ENCODE measurements at places on chromosomes 2 and 18.
A peak's percentile ranks its signal among the peaks of the same experiment; 100 is the strongest.

- DNase-seq, result no peak
Observed at GRCh38 chr2:208222351-208222750, 32.5 kb downstream of the IDH1 start.

- peak; percentile 66 for DNase-seq
Observed at GRCh38 chr2:157418239-157418641, 25.6 kb downstream of the CYTIP start.

- no peak for DNase-seq
Observed at GRCh38 chr2:149617476-149617875, 29.9 kb upstream of the MMADHC start.

DNA sequence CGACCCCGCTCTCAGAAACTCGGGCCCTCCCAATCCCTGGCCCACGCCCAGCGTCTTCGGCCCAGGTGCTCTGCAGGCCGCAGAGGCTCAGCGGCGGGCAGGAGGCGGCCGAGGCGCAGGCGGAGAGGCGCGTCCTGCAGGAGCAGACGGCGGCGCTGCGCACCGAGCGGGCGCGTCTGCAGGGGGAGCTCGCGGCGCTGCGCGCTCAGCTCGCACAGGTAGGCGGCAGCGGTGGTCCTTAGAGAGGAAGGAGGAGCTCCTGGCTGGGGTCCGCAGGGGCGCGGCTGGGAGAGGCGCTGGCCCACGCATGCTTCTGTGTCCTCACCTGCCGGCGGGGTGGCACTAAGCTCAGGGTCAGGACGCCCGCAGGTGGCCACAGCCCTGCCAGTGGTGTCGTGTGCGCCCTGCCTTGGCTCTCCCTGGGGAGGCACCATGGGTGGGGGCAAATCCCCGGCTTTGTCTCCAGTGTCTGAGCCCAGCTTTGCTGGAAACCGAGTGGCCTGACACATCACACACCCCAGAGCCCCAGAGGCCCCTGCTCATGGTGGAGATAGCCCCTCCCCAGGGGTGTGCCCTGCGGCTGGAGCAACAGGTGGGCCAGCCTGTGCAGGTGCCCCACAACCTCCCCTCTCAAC, 14.9 kb upstream of the SNED1 start:
- DNase-seq, result no peak

DNA sequence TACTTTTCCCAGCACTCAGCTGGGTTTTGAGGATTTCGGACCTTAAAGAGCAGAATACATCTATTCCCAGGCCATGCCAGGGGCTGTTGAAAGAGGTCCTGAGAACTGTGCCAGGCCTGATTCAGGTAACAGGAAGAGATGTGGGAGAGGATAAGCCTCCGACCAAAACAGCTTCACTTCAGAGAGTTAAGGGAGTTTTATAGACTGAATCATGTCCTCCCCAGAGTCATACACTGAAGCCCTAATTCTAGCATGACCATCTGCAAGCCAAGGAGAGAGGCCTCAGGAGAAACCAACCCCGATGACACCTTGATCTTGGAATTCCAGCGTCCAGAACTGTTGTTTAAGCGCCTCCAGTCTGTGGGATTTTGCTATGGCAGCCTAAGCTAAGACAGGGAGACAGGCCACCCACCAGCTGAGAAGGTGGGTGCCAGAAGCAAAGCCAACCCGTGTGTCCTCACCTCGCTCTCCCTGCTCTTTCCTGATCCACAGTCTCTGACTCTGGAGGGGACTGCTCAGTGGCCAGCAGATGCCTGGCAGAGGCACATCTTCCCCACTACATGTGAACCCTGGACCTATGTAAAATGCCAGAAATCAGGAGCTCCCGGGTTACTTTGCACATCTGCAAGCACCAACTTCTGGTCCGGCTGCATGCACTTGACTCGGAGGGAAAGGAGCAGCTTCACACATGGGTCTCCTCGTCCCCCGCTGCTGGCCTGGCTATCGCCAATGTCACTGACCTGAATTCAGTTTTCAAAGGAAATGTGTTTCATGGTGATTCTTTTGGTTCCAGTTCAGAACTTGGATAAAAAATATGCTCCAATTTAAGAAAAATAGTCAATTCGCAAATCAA, 116.8 kb upstream of the EPC2 start:
- DNase-seq, result no peak

- DNase-seq, result no peak
Observed at GRCh38 chr18:24631243-24632025, 171.0 kb downstream of the HRH4 start.

- DNase-seq, result no peak
Observed at GRCh38 chr2:47682216-47682749, 100.7 kb upstream of the MSH6 start.

DNA sequence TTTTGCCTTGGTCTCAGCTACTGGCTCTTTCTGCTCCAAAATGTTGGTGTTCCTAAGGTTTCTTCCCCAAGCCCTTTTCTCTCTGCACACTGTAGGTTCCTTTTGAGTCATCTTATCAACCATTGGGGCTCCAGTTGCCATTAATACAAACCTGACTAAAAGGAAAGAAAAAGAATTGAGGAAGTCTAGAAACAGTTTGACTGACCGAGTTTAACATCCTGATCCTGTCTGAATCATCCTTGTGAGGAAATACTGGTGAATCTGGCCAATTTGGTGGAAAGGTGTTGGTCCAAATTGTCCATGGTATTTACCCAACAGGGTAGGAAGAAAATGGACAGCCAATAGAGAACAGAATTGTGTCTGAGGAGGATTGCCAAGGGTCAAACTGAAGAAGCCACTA, 38.3 kb downstream of the CRYGD start:
- no peak for DNase-seq

DNA sequence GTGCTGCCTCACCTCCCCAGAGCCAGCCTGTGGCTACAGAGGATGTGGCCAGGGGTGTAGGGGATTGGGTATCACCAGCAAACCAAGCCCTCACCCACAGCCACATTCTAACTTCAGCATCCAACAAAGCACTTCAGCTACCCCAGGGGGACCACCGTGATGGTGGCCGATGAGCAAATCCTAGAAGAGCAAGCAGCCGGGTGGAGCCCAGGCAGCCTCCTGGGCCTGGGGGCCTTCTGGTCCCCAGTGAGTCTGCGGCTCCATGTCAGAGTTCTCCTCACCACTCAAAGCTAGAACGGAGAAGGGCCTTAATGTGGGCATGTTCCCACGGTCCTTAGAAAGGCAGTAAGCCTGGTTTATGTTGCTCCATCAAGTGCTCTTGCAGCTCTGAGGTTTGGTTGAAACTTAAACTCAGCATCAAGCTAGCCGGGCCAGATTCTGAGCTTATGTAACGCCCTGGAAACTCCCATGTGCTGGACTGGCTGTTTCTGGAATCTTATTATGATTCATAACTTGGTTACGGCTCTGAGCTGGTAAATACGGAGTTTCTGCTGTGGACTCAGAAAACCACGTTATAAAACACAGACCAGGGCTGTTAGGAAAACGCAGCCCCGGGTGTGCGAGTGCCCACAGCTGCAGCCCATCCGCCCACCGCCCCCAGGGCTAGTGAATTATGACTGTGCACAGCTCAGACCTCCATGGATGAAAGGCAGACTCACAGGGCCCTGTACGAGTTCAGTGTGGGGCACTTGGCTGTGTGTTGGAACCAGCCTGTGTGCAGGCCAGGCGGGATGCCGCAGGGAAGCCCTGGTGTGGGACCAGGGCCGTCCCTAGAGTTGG, 99.8 kb downstream of the SEPTIN10 start:
- peak; percentile 50 for DNase-seq

- DNase-seq, result no peak
Observed at GRCh38 chr2:46284260-46284659, 12.9 kb upstream of the EPAS1 start.

DNA sequence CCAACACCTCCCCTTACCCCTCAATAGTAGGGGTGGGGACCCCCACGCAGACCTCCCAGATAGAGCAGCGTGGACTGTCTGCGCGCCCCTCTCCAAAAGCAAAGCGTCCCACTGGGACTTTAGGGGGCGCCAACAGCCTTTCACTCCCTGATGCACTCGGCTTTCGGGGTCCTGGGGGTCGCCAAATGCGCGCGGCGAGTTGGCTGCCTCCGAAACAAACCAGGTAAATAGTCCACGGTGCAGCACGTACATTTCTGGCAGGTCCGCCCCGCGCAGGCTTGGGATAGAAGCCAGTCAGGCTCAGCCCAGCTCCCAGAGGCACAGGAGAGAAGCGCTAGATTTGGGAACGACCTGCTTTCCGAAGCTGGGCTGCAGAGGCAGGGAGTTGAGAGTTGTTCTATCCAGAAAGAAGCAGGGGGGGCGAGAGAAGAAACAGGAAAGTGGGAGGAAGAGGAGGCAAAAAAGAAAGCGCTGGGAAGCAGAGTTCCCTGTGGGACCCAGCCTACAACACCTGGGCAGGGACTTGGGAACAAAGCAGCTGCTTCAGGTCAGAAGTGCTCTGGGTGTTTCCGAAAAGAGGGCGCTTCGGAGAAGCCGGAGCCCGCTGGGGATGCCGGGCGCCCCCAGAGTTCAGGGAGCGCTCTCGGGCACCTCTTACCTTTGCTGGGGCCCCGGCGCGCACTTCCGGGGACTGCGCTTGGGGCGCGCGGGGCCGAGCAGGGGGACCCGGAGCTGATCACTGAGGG, 544 bp downstream of the EVA1A start:
- DNase-seq, result no peak

- DNase-seq, result no peak
Observed at GRCh38 chr2:136357007-136357380, 239.0 kb upstream of the CXCR4 start.

DNA sequence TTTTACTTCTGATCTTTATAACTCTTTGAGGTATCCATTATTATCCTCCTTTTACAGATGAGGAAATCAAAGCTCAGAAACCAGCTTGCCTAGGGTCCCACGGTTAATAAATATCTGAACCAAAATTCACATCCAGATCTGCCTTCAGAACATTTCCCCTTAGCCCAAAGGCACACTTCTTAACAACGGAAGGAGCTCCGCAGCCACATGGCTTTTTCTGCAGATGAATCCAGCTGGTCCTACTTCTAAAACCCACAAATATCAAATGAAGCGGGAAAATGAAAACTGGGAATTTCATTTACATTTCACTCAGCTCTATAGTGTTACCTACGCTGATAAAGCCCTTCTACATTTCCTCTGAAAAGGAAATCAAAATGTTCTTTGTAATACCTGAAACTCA, 357.0 kb upstream of the ID2 start:
- DNase-seq, result no peak

GRCh38 chr2:84816426-84817026, 64.4 kb downstream of the TRABD2A start:
- no peak for DNase-seq

DNA sequence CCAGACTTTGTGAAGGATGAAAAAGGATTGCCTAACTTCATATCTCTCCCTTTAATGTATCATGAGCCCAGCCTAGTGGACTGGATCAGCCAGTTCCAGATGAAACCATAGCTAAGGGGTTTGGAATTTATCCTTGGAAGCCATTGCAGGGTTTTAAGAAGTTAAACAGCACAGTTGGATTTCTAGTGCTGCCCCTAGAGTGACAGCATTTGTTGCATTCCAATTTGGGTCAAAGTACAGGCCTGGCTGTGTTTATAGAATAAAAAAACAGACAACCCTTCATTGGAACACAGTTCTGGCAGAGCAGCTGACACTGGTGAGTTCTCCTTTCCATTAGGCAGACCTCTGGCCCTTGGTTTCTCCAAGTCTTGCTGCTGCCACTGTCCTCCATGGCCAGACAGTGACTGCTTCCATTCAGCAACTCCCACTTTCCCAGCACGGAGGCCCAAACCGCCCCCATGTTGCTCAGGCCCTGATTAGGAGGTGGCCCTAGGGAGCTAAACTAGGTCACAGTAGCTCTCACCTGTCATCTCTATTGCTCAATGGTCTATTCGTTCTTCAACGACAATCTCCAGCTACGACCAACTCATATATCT, 8.0 kb downstream of the GPR39 start:
- no peak for DNase-seq

DNA sequence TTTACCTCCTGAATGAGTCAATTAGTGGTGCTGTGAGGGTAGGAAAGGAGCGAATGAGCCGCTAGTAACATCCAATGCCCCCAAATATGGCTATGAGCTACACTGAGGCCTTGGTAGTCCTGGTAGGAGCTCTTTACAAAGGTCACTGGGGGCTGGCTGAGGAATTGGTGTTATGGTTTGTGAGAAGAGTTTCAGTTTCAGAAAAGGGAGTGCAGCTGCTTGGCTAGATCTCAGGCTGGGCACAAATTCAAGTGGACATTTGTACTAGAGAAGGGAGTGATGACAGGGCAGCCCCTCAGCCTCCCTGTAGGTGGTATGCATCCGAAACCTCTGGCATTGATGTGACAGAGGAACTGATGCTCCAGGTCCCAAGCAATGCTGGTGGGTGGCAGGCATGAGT, 13.9 kb upstream of the PAIP2B start:
- no peak for DNase-seq

- DNase-seq, result no peak
Observed at GRCh38 chr2:108998911-108999310, 9.9 kb upstream of the EDAR start.

DNA sequence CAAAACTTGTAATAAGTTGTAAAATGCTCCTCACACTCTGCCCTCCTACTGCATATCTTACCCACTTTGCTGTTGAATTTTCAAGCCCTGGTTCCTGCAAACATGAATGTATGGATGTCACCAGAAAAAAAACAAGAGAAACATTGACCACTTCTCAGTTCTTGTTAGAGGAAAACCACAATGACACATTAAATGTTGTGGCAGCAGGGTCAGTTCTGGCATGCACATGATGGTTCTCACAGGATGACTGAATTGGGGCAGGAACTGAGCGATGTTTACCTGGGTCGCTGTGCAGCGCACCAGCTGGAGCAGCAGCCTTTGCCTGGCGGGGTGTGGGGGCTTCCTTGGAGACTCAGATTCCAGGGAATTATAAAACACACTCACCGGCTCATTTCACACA, 14.0 kb upstream of the PRKCE start:
- peak; percentile 67 for DNase-seq

DNA sequence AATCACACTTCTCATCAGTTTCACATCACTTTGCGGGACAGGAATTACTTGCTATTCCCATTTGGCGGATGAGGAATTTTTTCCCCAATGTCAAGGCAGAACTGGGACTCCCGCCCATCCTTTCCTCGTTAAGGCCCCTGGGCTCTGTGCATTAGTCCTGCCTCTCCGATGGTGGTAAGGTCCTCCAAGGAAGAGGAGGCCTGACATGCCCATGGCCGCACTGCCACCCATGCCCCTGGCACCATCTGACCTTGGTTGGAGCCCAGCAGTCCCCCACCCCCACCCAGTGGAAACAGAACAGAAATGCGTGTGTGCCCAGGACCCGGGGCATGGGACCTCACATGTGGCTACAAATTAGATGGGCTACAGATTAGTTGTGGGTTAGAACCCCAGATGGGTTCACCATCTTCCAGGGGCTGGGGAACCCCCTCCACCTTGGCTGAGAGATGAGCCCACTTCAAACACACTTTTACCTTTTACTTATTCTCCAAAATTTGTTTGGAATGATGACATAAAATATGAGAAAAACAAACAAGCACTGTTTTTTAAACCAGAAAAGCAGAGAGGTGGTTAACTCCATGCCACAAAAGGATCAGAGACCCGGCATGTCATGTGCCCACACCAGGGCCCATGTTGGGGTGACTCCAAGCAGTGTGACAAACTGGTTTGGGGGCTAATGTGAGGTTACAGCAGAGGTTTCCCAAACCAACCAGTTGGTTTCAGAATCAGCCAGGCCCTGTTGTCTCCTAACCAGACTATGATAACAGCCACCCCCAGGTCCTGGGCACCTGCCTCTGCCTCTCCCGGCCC, 11.0 kb upstream of the DUSP2 start:
- DNase-seq, result peak; percentile 74

Data from immature natural killer cell (primary cell).